ENCODE measurements at places on chromosomes 1 and 21. TPM values are rescaled to one million over a fixed set of nuclear protein-coding genes. Genes with fewer than 3 reads are reported as not detected.
A peak's percentile ranks its signal among the peaks of the same experiment; 100 is the strongest.

Gene BCAR3
- 22.2 TPM for polyA plus RNA-seq

Gene TDRD5
- polyA plus RNA-seq, result not detected

Gene DDI2
- polyA plus RNA-seq, result 5.9 TPM

DNA sequence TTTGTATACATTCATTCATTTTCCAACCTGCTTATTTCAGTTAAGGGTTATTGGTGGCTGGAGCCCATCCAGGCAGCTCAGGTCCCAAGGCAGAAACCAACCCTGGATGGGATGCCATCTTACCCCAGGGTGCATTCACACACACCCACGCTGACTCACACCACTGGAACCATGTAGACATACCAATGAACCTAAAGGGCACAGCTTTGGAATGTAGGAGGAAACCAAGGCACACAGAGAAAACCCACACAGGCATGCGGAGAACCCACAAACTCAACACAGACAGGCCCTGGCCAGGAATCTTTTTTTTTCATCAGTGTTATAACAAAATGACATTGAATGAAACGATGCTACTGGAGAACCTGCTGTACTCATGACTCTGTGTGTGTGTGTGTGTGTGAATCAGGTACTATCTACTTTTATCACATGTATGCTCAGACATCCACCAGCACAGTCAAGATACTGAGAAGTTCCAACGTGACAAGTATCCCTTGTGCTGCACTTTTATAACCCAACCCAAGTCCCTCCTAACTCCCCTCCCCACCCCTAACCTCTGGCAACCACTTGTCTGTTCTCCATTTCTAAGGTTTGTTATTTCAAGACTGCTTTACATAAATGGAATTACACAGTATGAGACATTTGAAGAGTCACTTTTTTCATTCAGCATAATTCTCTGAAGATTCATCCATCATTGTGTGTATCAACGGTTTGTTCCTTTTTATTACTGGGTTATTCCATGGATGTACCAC is 286.8 kb upstream of the PLD5 start:
- no peak for DNase-seq

DNA sequence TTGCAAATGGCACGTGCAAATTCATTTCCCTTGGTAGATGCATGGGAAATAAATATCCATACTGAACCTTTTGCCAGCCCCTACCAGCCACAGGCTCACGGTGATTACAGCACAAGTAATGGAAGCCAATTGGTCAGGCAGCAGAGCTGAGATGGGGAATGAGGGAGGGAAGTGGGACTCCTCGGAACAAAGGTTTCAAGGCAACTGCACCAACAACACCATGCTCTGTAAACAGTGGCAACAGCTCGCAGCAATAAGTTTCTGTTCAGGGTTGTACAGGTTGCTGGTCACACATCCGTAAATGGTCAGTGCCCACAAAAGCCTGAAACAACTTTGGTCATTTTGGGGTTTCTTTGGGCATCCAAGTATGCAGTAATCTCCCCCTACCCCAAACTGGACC is 62.7 kb upstream of the LPGAT1 start:
- DNase-seq, result no peak

DNA sequence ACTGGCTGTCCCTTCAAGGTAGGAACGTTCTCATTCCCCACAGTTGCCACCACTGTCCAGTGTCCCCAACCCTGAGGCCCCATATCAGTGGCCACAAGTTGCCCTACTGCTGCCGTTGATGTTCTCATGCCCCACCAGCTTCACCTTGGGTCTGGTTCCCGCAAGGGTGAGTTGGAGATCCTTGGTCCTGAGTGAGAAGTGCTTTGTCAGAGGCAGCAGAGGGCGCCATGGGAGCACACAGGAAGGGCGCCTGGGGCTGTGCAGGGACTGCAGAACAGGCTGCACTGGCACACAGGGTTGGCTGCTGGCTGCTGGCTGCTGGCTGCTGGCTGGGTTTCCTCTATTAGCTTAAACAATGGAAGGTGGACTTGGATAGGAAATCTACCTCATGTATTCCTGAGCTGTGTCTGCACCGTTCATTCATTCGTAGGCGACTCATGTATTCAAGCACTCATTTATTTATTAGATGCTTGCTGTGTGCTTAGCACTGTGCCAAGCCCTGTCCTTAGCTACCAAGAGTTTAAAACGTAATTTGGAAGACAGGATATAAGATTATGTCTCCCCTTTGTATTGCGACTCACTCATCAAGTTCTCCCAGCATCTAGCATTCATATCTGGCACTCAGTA is 2.1 kb upstream of the S100A9 start:
- no peak for DNase-seq

DNA sequence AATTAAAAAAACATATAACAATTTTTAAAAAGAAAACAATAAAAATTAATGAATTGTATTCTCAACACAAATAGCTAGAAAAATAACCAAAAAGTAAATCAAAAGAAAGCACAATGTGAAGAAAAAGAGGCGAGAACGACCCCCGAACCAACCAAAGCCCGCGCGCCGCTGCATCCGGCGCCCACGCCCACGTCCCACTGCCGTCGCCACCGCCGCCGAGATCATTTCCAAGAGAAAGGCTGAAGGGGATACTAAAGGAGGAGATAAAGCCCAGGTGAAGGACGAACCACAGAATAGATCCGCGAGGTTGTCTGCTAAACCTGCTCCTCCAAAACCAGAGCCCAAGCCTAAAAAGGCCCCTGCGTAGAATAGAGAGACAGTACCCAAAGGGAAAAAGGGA is 11.8 kb upstream of the ABCB10 start:
- no peak for DNase-seq

GRCh38 chr1:209057901-209058300 is 525.6 kb upstream of the CAMK1G start:
- DNase-seq, result no peak

GRCh38 chr1:62676611-62677356 is 11.4 kb downstream of the DOCK7 start:
- peak; percentile 48 for DNase-seq

- DNase-seq, result no peak
These were observed 722 bp downstream of the NPHP4 start for GRCh38 chr1:5991381-5992025.

- DNase-seq, result no peak
These were observed 39.1 kb downstream of the FBXO2 start for GRCh38 chr1:11615090-11615489.

- DNase-seq, result no peak
These were observed 90.3 kb downstream of the LYST start for GRCh38 chr1:235776396-235776795.
